ENCODE measurements at places on chromosomes 7 and 10.

GRCh38 chr7:111998326-111998725 lies 207.9 kb downstream of the DOCK4 start:
- DNase-seq, result no peak

GRCh38 chr10:104325436-104326435 lies 12.5 kb downstream of the ITPRIP start:
- DNase-seq, result no peak

DNA sequence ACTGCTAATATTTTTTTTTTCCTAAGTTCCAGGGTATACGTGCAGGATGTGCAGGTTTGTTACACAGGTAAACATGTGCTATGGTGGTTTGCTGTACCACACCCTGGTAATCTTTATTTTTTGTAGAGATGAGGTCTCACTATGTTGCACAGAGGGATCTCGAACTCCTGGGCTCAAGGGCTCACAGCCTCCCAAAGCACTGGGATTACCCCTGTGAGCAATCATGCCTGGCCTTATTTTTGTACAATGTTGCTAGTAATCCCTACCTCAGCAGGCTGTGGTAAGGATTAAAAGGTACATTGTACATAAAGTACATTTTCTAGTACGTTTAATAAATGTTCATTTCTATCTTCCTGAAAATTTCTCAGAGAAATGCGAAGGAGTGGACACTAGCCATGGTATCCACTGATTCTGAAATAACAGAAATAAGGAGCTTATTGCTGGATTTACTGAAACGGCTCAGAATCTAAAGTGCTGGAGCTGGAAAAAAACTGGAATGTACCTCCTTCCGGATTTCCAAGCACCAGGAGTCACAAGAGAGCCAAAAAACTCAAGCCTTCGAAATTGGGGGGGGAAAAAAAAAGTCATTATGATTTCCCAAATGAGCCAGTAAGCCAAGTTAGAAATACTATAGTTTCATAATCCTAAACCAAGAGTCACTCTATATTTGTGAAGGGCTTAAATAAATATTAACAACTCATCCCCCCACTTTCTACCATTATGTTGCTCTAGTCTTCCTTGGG lies 69.6 kb downstream of the NT5C2 start:
- DNase-seq, result no peak

DNA sequence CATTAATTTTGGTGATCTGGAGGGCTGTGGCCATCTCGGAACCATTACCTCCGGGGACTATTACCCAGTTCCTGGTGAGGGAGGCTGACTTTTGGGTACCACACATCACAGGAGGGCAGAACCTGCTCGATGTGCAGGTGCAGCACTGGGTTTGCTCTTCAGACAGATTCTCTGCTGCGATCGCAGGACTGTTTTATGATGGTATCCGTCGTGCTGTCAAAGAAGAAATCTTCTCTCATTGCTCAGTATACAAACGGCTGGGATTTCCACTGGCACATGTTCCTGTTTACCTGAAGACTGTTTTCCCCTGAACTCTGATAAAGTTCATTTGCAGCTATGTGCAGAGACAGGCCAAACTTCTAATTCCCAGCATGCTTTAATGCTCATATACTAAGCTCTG lies 27.2 kb upstream of the SHH start:
- DNase-seq, result no peak

DNA sequence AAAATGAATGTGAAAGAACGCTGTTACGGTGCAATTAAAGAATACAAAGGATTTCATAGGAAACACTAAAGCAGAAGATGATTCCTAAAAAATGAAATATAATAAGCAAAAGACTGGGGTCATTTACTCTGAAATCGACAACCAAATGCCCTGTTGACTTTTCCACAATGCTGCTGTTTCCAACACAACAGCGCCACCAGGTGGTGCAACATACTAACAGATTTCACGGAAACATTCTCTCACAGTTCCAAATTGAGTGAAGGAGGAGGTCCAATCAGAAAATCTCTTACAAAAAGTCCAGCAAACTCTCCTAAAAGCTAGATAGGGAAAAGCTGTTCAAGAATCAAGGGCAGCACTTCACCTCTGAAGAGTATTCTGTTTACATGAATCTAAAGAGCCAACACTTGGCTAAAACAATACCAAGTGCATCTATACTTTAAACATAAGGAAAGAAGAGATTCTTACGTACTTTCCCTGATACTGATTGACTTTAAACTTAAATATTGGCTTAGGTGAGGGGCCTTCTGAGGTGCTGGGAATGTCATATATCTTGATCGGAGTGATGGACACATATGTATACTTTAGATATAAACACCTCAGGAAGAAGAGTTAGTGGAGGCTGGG lies 55.9 kb downstream of the UPF2 start:
- DNase-seq, result peak; percentile 39

Data from kidney epithelial cell (primary cell).